ENCODE measurements at places on chromosomes 7 and 10.

DNA sequence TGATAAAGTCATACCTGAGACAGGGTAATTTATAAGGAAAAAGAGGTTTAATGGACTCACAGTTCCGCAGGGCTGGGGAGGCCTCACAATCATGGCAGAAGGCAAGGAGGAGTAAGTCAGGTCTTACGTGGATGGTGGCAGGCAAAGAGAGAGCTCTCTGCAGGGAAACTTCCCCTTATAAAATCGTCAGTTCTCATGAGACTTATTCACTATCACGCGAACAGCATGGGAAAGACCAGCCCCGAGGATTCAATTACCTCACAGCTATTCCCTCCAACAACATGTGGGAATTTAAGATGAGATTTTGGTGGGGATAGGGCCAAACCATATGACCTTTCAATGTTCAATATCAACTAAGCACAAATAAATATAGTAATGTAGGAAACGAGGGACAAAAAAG is 559.4 kb upstream of the KCND2 start:
- no peak for DNase-seq

DNA sequence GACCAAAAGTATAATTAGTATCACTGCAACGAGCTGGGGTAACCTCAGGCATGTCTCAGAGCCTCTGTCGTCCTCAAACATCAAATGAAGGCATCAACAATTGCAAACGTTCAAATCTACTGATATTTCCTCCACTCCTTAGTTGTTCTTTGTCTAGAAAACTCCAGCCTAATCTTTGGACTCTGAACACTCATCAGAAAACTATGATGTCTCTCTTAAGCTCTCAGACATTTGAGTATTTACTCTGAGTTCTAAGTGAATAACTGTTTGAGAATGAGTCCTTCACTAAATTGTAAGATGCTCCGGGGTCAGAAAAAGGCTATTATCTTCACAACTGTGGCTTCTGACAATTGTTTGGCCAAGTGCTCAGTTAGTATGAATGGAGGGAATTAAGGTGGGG is 536.4 kb downstream of the NRG3 start:
- DNase-seq = no peak

- DNase-seq = peak; percentile 7
Observed at GRCh38 chr10:101292194-101293006, 61.6 kb upstream of the BTRC start.

DNA sequence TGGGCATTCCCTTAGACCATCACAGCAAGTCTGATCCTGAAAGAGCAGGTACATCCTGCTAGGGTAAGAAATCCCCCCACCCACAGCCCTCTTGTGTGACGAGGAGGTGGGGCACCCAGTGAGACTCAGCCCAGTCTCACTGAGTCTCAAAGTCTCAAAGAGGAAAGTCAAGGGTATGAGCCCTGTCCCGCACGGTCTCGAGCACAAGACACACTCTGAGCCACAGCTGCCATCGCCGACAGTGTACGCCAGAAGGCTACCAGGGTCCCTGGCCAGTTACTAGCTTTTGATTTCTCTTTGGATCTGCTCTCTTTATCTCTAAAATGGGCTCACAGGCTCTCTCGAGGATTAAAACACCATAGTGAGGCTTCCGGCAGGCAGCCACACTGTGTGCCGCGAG is 190.2 kb downstream of the TNS3 start:
- no peak for DNase-seq

GRCh38 chr7:90817846-90818245 is 221.7 kb downstream of the CDK14 start:
- no peak for DNase-seq

DNA sequence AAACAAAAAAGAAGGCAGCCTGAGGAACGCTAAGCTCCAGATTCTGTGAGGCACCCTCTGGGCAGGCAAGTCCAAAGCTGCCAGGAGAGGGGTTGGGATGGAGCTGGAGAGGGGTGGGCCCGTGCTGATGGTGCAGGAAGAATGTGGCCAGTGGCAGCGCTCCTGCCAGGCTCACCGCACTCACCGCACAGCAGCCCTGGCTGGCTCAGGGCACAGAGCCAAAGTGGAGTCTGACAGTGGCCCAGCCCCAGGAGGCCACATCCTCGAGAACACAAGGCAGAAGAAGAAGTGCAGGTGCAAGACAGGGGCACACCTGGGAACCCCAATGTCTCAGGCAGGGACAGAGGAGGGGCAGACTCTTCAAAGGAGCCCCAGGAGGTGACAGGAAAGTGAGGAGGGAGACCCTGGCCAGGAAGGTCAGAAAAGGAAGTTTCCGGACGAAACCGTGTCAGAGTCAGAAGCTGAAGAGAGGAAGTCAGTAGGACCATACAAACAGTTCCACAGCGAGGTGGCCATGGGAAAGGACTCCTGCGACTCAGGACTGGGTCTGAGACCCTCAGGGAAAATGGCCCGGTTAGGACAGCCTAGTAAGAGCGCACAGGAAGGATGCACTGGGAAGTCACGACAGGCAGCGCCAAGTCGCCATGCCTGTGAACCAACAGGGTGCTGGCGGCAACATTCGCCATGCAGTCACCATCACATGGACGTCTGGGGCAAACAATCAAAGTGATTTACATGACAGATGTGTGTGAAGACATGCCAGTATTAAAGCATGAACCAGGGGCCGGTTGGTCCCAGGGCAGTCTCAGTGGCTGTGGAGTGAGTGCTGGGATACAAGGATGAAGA is 54.4 kb downstream of the COBL start:
- no peak for DNase-seq

DNA sequence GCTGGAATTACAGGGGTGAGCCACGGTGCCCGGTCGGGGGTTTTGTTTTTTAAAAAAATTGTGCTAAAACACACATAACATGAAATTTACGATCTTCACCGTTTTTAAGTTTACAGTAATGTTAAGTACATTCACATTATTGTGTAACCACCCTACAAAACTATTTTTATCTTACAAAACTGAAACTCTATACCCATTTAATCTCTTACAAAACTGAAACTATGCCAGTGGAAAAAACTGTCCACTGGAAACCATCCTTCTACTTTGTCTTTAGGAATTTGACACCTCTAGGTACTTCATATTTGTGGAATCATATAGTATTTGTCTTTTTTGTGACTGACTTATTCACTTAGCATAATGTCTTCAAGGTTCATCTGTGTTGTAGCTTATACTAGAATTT is 1.0 kb upstream of the PSMC2 start:
- DNase-seq = no peak

GRCh38 chr7:116273283-116273917 is 63.1 kb downstream of the TES start:
- no peak for DNase-seq

DNA sequence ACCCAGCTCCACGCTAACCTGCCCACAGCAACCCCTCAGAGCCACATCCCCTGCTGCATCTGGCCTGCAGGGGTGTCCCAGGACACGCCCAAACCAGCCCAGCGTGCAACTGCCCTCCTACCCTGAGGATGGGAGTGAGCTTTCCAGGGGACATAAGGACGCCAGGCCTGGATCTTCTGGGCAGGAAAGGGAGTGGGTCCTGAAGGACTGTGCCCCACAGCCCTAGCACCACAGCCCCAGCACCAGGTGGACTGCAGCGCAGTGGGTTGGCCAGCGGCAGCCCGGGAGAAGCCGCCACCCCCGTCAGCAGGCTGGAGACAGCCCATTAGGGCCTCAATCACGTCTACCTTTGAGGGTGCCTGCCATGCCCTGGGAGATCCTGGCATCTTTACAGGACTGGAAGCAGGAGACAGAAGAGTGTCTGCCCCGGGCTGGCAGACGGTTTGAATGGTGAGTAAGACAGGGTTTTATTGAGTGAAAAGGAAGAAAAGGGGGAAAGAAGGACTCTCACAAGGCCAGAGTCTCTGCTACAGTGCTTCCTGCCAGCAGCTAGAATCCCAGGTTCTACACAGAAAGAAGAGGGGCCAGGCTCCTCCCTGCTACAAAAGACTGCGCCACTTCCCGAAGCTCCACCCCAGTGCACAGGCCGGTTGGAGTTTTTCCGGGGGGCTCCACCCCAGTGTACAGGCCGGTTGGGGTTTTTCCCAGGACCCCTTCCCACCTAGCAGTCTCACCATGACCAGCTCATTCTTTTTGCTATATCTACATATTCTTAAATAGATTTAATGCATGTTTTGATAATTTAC is 69.8 kb upstream of the KCTD7 start:
- no peak for DNase-seq

- no peak for DNase-seq
Observed at GRCh38 chr10:125340903-125341302, 180.5 kb upstream of the CTBP2 start.

GRCh38 chr7:140342727-140343514 is 55.4 kb downstream of the SLC37A3 start:
- no peak for DNase-seq

GRCh38 chr7:44215531-44215930 is 14.8 kb downstream of the YKT6 start:
- no peak for DNase-seq

GRCh38 chr10:7258948-7259523 is 151.8 kb downstream of the SFMBT2 start:
- DNase-seq = peak; percentile 72

DNA sequence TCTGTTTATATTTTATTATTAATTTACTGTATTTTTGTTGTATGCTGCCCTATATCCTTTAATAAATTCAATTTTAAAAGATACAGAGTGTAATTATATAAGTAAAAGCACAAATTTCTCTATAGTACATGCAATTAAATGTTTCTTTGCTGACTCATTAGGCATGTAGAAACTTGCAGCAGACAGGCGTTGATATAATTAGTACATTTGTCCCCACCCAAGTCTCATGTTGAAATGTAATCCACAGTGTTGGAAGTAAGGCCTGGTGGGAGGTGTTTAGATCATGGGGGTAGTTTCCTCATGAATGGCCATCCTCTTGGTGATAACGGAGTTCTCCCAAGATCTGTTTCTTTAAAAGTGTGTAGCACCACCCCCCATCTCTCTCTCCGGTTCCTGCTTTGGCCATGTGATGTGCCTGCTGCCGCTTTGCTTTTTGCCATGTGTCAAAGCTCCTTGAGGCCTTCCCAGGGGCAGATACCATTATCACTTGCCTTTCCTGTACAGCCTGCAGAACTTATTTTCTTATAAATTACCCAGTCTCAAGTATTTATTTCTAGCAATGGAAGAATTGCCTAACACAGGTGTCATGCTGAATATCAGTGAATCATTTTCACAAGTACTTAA is 63.7 kb downstream of the TSPAN12 start:
- DNase-seq = no peak

GRCh38 chr7:97094284-97094930 is 23.1 kb upstream of the SDHAF3 start:
- DNase-seq = no peak

- DNase-seq = no peak
Observed at GRCh38 chr7:28115261-28115660, 65.3 kb downstream of the JAZF1 start.

DNA sequence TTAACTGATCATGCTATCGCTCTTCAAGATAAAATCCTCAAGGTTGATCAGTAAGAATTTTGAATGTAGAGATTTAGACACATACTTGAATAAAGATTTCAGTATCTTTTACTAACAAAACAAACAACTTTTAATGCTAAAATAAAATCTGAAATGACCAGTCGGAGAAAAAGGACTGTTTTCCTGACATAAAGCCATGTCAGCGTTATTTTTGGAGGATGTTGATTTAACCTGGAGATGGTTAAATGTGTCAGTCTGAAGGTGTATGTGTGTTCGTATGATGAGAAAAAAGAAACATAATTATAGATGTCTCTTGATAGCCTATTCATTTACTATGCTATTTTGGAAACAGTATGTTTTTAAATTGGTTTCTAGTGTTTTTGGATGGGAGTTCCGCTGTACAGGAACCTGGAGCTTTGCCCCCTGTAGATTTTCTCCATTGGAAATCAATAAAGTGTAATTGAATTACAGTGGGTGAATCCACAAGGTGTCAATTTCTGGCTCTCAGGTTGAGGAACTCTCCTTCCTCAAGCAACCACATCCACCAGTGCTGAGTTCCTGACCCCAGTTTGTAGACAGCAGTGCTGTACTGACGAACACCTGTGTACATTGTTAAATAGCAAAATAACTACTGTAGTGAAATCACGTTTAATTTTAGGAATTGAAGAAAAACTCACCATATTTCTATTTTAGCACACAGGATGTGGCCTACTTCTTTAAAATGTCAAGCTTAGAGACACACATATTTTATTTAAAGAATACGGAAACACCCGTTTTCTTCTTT is 670.1 kb downstream of the MAGI2 start:
- DNase-seq = no peak

- DNase-seq = no peak
Observed at GRCh38 chr10:58894929-58895328, 281.5 kb upstream of the PHYHIPL start.

DNA sequence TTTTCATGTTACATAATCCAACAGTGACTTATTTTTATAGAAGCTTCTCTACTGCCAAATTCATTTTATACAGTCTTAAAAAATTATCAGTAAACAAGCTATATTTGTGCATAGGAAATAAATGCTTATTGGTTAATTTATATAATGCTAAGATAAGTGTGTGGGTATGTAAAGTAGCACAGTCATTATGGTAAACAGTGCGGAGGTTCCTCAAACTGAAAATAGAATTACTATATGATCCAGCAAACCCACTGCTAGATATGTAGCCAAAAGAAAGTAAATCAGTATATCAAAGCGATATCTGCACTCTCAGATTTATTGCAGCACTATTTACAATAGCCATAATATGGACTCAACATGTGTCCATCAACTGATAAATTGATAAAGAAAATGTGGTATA is 71.1 kb downstream of the ATRNL1 start:
- no peak for DNase-seq

- no peak for DNase-seq
Observed at GRCh38 chr10:36542493-36542892, 582.9 kb upstream of the ANKRD30A start.

- DNase-seq = no peak
Observed at GRCh38 chr10:49615721-49616120, 1.9 kb downstream of the CHAT start.

GRCh38 chr7:114141415-114141814 is 222.6 kb upstream of the PPP1R3A start:
- no peak for DNase-seq

- peak; percentile 27 for DNase-seq
Observed at GRCh38 chr10:122551450-122551849, 9.1 kb upstream of the DMBT1 start.

- DNase-seq = no peak
Observed at GRCh38 chr10:58023341-58024073, 244.2 kb downstream of the IPMK start.

DNA sequence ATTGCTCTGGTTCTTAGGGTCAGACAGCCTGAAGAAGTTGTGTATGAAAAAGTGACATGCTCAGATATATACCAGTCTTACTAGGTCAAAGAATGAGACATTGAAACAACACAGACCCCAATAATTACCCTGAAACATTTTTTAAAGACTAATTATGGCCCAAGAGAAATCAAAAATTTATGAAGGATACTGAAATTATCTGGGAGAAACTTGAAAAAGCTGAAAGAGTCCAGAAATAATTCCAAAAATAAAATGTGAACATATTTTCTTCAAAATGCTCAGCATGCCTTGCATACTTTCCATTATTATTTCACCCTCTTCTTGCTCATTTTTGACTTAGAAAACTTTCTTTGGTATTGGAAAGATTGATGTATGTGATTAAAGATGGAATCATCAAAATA is 198.9 kb upstream of the CCDC6 start:
- DNase-seq = no peak
